ENCODE measurements at places on chromosomes 6 and 20.

GRCh38 chr20:23656372-23656771 lies 18.6 kb upstream of the CST3 start:
- DNase-seq = no peak

- no peak for DNase-seq
Measured at GRCh38 chr6:98687752-98688151, 146.6 kb upstream of the POU3F2 start.

DNA sequence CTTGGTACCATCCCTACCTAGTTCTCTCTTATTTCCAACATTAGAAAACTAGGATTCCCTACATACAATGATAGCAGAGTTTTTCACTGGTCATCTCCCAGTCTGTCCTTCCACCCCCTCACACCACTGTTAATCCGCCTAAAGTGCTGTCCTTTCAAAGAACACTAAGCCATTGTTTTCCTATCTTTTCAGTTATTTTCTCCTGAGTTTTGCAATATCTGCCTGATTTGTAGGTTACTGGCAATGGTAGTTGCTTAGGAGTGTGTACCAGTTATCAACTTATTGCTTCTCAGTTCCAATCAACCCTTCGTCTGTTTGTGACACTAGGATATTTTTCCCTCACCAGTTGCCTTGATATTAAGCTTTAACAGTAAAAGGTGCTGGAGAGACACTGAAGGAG lies 135.0 kb downstream of the EPM2A start:
- no peak for DNase-seq

DNA sequence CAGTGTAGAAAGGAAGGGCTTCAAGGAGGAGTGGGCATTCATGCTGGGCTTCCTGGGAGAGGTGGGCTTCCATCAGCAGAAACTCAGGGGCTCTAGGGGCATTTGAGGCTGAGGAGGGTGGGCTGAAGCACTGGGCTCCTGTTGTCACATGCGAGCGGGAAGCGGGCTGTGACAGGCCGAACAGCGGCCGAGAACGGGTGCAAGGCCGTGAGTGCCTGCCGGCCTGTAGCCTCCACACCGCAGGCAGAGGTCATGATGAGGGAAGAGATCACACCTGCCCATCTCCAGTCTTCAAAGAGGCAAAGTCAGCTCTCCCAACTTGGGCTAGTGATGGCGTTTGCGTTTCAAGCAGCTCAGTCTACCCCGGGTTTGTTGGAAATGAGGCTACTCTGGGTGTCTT lies 880 bp downstream of the TTLL2 start:
- no peak for DNase-seq

DNA sequence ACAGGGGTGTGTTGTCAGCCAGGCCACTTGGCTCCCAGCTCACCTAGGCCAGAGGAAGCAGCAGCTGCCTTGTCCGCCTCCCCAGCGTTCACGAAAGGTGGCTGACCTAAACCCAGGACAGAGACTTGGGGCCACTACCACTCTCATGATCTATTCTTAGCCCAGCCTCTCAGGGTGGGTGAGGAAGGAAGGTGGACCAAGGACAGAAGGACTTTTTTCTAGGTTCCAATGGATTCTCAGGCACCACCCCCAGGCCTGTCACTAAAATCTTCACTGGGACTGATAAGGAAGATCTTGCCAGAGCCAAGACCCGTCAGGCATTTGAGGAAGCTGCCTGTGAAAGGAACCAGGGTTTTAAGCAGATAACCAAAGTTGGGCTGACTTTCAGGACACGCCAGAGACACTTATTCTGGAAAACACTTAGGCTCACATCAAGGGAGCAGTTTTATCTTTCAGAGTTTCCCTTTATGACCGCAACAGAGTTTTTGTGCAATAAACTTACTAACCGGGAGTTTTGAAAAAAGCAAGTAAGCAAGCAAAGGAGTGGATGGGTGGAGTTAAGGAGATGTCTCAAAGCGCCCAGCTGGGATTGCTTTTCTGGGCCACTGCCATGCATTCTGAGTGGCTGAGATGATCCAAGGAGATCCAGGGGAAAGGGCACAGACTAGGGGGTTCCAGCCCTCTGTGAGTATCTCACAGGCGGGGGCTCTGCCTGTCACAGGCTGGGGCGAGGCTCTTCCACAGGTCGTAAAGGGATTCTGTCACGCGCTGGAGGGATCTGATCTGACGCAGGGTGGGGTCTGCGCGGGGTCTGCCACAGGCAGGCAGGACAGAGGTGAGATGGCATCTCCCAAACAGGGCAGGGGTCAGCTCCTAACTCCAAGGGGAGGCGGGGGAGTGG lies 989 bp downstream of the FITM2 start:
- no peak for DNase-seq

- DNase-seq = no peak
Measured at GRCh38 chr6:39453956-39454524, 131.5 kb upstream of the KCNK16 start.

DNA sequence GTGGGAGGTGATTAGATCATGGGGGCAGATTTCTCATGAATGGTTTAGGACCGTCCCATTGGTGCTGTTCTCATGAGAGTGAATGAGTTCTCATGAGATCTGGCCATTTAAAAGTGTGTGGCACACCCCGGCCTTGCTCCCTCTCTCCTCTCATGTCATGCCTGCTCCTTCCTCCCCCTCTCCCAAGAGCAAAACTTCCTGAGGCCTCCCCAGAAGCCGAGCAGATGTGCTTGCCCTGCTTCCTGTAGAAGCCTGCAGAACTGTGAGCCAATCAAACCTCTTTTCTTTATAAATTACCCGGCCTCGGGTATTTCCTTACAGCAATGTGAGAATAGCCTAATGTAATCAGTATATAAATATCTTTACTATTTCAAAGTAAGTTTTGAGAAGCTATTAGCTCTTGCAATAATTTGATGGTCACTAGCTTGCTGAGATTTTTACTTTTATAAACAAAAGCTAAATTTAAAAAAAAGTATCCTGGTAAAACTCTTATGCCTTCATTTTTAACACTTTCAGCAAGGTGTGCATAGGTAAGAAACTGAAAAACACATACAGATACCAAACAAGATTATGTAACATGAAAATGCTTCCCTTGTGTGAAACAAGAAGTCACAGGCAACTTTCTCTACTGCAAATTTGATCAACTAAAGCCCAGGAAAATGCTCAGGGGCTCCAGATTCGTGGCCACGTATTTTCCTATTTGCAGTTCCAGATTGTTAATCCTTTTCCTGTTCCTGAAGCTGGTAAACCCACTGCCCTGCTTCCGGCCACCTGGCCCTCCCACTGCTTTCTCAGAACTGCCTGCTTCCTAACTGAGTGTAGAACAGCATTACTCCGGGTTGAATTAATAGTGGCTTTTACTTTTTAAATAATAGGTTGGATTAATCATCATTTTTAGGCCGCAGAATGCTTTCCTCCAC lies 395.1 kb upstream of the CNR1 start:
- DNase-seq = no peak

- no peak for DNase-seq
Measured at GRCh38 chr20:19964289-19965265, 52.6 kb upstream of the NAA20 start.

- DNase-seq = no peak
Measured at GRCh38 chr20:8757146-8757545, 311.7 kb upstream of the PLCB4 start.

GRCh38 chr6:39801456-39802251 lies 9.5 kb downstream of the DAAM2 start:
- no peak for DNase-seq

DNA sequence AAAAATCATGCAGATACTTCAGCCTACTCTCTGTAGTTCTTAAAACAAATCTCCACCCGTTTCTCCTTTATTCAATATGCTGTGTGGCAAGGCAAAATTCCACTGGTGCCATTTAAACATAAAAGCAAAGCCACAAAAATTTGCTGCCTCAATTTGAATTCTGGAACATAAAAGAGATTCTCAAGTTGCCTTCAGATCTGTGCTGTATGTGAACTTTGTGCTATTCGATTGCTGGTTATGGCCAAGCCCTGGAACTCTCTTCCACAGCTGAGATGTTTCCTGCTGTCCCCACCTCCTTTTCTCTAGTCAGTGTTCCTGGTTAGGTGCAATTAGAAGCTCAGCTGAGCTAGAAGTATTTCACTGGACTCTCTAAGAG lies 395.3 kb upstream of the BTBD3 start:
- DNase-seq = no peak

GRCh38 chr6:139508576-139508975 lies 134.1 kb upstream of the CITED2 start:
- no peak for DNase-seq

- no peak for DNase-seq
Measured at GRCh38 chr6:94269256-94269655, 849.9 kb upstream of the EPHA7 start.

DNA sequence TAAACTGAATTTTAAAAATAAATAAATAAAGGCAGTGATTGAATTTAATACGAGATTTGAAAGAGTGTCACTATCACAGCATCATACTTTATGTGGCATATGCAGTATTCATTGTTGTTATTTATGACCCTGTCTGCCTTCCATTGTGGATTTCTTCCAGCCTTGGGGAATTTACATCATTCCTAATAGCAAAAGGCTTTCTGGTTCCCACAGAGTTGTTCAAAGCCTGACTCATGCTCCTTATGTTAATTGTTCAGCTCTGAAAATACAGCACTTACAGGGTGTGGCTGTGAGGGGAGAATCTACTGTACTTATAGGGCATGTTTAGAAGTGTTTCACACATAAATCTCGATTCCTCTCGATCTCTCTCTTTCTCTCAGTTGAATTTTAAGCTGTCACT lies 54.4 kb downstream of the JAG1 start:
- DNase-seq = no peak

DNA sequence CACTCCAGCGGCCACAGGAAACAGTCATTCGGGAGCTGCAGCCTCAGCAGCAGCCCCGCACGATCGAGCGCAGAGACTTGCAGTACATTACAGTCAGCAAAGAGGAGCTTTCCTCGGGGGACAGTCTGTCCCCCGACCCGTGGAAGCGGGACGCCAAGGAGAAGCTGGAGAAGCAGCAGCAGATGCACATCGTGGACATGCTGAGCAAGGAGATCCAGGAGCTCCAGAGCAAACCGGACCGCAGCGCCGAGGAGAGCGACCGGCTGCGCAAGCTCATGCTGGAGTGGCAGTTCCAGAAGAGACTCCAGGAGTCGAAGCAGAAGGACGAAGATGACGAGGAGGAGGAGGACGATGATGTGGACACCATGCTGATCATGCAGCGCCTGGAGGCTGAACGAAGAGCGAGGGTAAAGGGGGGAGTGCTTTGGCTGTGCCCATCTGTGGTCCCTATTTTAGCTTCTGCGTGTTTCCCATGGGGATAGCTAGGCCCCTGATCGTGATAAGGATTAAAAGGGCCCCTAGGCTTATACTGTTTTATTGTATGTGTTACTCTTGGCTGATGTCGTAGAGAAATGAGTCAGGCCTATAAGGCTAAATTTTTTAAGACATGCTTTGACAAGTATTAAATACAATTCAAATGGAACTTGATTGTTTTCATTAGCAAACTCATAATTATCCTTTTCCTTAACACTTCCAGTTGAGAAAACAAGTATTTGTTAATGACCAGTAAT lies 45.5 kb upstream of the KIF25 start:
- DNase-seq = no peak
